Type B pancreatic cell (in vitro differentiated cells): ENCODE measurements at places on chromosomes 11 and 22. TPM values are rescaled to one million over a fixed set of nuclear protein-coding genes. Genes with fewer than 3 reads are reported as not detected.
A peak's percentile ranks its signal among the peaks of the same experiment; 100 is the strongest.

DNA sequence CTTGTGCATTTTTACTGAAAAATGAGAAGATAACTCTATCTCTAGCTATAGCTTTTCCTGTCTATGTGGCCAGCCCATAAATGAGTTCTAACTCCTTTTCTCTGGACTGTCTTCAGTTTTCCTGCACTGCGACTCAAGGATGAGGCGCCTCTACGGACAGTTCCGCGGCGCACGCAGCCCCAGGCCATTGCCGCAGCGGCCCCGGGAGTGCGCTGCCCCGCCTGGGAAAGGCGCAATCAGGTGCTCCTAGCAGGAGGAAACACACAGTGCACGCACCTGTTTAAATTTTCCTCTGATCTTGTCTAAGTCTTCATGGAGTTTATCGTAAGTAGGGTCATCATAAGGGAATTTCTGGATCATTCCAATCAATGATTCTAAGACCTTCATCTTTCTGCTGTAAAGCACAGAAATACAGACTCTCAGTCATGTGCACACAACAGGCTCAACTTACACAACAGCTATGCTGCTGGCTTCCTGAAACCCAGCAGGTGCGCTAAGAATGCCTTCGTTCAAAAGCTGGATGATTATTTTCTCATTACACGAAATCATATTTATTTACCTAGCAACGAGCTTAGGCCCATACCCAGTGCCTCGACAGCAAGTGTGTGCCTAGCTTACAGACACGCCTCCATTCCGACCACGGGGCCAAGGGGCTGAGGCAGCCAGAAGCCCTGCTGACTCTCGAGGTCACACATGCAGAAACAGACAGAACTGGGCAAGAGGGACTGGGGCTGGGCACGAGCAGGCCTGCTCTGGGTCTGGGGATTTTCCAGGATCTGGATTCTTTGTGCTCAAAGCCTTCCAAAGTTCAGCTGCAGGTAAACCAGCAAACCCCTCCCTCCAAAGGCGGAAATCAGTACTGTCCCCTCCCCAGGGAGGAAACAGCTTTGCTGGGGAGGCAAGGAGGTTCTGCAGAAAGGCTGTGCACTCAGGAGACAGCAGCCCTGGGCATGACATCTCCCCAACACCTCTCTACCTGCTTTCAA lies 7.2 kb downstream of the LTO1 start:
- DNase-seq = no peak

DNA sequence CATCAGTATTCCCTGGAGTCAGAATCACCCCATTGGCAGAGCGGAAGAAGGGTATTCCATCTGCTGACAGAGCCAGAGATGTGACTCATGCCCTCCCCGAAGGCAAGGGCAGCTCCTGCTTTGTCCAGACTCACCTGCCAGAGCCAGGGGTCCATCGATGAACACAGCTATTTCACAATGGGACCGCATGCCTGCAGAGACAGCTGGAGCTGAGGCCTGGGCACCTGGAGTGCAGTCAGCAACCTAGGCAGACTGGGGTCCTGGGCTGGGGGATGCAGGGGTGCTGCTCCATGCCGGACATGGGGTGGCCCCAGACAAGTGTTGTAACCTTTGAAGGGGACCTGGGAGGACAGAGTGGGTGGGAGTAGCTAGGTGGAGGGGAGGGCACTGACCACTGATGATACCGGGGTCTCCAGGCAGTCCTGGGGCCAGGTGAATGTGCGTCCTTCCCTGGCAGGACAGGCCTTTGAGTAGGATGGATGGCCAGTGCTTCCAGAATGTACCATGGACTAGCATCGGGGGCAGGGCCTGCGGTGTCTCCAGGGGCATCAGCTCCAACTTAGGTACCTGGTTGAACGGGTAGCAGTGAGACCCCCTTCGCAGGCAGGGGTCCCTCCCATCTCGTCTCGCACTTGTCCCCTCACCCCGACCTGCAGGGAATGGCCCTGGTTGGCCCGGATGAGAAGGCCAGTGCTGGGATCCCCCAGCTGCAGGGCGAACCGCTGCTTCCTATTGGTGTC lies 1.7 kb downstream of the TRPT1 start:
- no peak for DNase-seq

DNA sequence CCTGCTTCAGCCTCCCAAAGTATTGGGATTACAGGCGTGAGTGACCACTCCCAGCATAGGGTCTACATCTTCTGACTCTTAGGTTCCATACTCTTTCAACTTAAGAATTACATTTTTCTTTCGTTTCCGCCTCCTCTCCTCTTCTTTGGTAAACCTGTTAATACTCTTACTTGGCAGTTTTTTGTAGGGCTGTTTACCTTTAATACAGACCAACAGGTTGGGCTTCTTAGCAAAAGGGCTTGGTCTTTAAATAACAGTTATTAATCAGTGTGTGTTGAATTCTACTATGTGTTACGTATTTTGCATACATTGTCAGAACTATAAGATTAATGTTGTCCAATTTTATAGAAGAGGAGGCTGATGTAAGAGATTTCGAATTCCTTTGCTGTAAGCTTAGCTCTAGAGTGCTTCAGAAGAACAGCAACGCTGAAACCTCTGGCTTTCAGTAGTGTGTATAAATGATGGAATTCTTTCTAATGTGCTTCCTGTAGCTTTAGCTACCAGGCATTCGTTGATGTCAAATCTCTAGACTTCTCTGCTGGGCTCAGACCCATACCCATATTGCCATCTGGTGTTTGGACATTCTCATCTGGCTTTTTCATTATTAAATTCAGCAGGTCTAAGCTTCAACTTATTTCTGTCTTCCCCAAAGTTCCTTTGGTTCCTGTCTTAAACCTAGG lies 3.1 kb downstream of the FDX1 start:
- no peak for DNase-seq

Gene PLA2G3
- 0.14 and 0.75 TPM in 2 replicates for total RNA-seq

- peak; percentile 55 for DNase-seq
Measured at GRCh38 chr22:50739894-50740293, 1.9 kb downstream of the ACR start.

Gene ZC3H12C
- total RNA-seq = 11.8 and 12.3 TPM in 2 replicates

GRCh38 chr11:117874910-117875381 lies 1.5 kb downstream of the FXYD6 start:
- DNase-seq = peak; percentile 34

- DNase-seq = no peak
Measured at GRCh38 chr11:72160319-72160718, 24.8 kb downstream of the FOLR3 start.

- DNase-seq = no peak
Measured at GRCh38 chr22:37647928-37648327, 8.5 kb downstream of the SH3BP1 start.

DNA sequence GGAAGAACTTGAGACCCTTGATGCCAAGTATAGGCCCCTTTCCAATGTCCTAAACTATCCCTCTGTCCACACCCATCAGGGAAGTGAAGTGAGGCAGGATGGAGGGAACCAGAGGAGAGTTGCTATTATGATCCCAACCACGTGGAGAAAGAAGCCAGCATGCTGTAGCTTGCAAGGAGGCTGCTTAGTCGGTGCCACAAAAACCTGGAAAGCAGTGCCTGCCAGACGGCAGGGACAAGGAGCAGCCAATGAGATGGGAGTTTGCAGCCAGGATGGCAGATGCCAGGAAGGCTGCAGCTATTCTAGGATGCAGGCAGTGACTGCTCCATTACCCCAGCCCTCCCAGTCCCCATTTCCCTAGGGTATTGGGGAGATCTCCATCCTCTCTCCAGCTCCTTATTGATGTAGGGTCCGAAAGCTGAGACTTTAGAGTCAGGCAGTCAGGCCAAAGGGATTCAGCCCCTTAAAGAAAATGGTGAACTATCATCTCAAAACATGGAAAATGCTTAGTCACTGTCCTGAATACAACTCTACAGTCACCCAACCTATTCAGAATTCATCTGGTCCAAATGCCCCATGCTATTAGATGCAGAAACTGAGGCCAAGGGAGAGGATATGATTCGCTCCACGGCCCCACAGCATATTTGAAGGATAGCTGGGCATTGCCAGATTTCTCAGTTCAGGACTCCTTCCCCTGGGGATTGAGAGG lies 18.4 kb upstream of the LRRC55 start:
- no peak for DNase-seq

DNA sequence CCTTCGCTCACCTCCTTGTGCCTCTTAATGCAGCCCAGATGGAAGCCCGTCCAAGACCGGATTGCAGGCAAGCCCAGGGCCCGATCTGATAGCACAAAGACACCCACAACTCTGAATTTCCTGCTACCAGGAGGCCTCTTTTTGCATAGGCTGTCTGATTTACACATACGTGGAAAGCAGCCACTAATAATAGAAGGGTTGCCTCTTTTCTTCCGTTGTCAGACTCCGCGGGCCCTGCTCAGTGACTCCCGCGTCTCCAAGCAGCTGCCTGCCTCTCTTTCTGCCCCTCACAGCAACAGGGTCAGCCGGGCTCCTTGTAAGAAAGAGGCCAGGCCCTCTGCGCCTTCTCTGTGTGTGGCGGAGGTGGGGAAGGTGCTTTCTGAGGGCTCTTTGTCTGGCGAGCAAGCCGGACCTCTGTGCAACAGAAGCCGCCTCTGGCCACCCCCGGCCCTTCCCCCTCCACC lies 26.7 kb downstream of the FLI1 start:
- DNase-seq = no peak

DNA sequence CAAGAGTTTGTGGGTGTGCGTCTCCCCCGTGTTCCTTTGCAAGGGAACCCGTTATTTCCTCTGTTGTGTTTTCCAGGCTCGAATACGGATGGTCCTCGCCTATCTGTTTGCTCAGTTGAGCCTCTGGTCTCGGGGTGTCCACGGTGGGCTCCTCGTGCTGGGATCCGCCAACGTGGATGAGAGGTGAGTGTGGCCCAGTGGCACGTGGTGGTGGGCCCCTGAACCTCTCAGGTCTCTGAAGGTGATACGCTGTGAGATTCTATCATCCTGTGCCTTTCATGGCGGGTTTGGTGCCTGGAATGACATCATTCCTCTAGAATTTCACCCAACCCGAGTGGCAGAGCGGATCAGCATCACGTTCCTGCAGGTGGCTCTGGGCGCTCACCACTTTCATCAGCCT lies 32.5 kb downstream of the NADSYN1 start:
- no peak for DNase-seq

DNA sequence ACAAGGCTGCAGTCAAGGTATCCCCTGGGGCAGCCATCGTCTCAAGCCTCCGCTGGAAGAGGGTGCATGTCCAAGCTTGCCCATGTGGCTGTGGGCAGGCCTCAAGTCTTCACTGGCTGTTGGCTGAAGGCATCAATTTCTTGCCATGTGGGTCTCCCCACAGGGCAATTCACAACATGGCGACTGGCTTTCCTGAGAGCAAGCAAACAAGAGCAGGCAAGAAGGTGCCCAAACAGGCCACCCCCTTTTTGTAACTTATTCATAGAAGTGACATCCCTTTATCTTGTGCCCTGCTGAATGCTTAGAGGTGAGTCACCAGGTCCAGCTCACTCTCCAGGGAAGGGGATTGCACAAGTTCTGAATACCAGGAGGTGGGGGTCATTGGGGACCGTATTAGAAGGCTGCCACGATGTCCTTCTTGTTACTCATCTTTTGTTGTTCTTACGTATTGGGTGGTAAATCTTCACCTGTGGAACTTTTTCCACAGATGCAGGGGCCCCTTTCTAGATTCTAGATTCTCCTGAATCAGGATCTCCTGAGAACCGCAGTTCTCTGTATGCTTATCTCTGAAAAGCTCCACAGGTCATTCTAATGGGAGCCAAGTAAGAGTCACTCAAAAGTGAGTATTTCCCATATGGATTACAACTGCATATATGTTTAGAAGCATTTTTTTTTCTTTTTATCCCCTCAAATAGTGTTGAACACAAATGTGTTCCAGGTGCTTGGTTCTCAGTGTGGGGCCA lies 44.2 kb upstream of the MICAL2 start:
- DNase-seq = no peak

- no peak for DNase-seq
Measured at GRCh38 chr22:45632791-45633515, 38.7 kb upstream of the ATXN10 start.

GRCh38 chr11:18731949-18732821 lies 6.2 kb upstream of the IGSF22 start:
- DNase-seq = no peak

Gene CCDC116
- total RNA-seq = 0.21 and 0.87 TPM in 2 replicates

Gene LSP1
- total RNA-seq = 0.50 and 0.53 TPM in 2 replicates

Gene EMSY
- 20.1 and 32.3 TPM in 2 replicates for total RNA-seq

Gene DGCR6
- total RNA-seq = 5.0 and 7.2 TPM in 2 replicates

GRCh38 chr11:66238786-66239413 lies 29.5 kb upstream of the RAB1B start:
- DNase-seq = no peak

DNA sequence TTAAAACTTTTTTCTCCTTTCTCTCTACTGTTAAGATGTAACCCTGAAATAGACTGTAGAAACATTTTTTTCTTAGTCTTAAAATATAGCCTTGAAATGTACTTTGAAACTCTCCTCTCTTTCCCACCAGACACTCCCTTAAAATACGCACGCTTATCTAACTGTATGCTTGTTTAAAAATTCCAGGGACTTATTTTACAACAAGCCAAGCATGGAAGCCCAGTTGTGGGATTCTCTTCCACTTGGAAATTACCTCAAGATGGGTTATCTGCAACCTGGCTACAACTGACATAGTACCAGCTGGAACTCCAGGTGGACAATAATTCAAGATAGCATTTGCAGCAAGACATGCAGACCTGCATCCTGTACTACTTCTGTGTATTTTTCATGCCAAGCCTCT lies 12.1 kb upstream of the CHORDC1 start:
- DNase-seq = no peak

DNA sequence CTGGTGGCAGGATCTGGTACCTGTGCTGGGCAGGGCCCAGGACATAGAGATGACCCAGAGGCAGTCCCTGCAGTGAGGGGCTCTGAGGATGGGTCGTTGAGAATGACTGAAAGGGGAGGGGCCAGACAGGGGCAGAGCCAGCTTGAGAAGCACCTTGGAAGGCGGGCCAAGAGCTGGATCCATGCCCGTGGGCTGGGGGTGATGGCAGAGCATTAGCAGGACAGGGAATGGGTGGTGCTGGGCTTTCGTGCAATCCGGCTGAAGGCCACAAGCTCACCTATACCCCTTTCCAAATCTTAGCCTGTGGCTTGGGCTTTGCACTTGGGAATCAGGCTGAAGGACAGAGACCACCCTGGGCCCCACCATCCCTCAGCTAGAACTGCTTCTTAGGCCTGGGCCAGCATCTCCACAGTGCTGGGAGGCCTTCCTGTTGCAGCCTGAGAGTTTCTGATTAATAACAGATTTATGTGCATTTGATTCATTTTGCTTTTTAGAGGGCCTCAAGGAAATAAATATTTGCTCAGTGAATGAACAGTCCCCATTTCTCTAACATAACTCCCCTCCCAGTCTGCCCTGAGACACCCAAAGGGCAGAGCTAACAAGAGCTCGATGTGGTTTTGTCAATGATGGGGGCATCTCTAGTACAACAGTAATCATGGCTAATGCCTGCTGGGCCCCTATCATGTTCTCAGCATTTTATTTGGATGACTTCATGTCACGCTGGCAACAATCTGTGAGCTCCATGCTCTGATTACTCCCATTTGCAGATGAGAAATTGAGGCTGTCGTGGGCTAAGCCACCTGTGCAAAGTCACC lies 39.3 kb downstream of the RIBC2 start:
- no peak for DNase-seq

GRCh38 chr11:94877443-94878200 lies 95.7 kb downstream of the CWC15 start:
- no peak for DNase-seq

Gene IRAG1
- 1.5 and 5.1 TPM in 2 replicates for total RNA-seq
